Stimulated activated CD4-positive, alpha-beta T cell treated with anti-CD3 and anti-CD28 coated beads, Interleukin-1b, Interleukin-23, amount 100 ng/mL, for 24 hours (primary cell): ENCODE measurements at places on chromosomes 7 and 10.
A peak's percentile ranks its signal among the peaks of the same experiment; 100 is the strongest.

GRCh38 chr10:10758306-10758705 lies 259.4 kb upstream of the CELF2 start:
- no peak for DNase-seq

DNA sequence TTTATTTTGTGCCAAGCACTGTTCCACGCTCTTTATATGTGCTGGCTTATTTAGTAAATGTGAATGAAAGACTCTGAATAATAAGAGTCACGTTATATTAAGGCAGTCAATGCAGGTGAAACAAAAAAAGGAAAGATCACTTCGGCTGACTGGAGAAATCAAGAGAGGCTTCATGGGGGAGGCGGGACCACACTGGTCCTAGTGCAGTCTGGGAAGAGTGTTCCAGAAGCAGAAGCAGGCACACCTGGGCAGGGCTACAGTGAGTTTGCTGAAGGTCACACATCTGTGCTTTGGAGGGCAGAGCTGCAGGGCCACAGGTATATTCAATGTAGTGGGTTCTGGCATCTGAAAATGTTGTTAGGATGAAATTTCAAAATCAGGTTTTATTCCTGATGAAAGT lies 176.9 kb downstream of the PLXNA4 start:
- DNase-seq, result no peak

- DNase-seq, result no peak
These were observed 116.0 kb downstream of the CDCA7L start for GRCh38 chr7:21829731-21830130.

DNA sequence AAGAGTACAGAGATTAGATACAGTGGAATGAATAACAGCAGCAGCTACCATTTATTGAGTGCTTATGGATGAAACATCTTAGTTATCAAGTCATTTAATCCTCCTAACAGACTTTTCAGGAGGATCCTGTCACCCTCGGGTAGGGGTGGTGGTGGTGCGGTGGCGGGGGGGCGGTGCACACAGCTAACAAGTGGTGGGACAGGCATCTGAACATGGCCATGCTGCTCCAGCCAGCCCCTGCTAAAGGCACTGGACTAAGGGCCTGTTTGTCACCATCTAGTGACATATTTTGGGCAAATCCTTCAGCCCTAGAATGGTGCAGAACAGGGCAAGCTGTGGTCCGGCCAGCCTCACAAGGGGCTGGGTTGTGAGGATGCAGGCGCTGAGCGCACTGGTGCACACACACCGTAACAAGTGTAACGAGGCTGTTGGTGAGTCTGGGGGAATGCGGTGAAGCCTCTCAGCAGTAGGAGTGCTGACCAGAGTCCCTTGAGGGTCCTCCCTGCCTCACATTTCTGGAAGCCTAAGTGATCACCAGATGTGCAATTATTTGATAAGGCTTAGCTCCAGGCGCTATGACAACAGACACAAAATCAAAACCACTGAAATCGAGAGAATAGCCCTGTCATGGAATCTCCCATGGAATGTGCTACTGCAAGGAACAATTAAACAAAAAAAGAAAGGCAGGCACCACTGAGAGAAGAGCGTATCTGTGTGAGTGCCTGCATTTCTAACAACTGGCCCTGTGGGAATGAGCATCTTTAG lies 102.2 kb downstream of the RNF216 start:
- DNase-seq, result no peak

- DNase-seq, result no peak
These were observed 65.9 kb upstream of the CC2D2B start for GRCh38 chr10:95841661-95842498.

DNA sequence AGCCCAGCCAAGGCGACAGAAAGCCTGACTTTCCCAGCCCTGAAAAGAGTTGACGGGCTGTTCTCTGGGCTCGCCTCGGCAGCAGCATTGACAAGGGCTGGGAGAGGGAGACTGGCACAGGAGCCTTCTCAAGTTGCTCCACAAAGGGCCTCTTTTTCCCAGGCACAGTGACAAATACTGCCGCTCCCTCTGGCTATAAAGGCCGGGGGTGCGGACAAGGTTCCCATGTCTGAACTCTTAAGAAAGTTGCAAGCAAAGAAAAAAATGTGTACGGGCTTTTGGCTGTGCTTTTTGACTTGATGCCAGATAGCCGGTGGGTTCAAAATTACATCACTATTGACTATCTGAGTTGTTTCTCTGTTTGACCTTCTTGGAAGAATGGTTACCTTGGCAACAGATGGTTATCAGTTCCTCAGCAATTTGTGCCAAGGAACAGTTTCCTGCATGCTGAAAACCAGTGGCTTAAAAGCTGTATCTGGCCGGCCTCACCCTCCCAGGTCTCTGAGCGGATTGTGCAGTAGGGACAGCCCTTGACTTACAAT lies 115.9 kb upstream of the EEPD1 start:
- DNase-seq, result no peak

- DNase-seq, result no peak
These were observed 10.5 kb downstream of the ZNF282 start for GRCh38 chr7:149205690-149206381.

- peak; percentile 74 for DNase-seq
These were observed 3.2 kb downstream of the CDK6 start for GRCh38 chr7:92833024-92833765.
